GM23248 (cell line): ENCODE measurements at places on chromosomes 3 and 15. TPM values are rescaled to one million over a fixed set of nuclear protein-coding genes. Genes with fewer than 3 reads are reported as not detected.

The TEX9 gene
- polyA plus RNA-seq = 3.5 and 3.6 TPM in 2 replicates

The CLDN1 gene
- 0.19 and 0.28 TPM in 2 replicates for polyA plus RNA-seq

The GPR171 gene
- not detected in 2 replicates for polyA plus RNA-seq

GRCh38 chr15:50163719-50164410, 18.1 kb upstream of the SLC27A2 start:
- no peak overlapping the region for H3K4me3 ChIP-seq
- H3K36me3 ChIP-seq = no peaks in the 10 kb centered on the region
- peaks cover 30% of the 10 kb centered on the region for H3K4me1 ChIP-seq
- H3K27me3 ChIP-seq = no peaks in the 10 kb centered on the region
- peak; percentile 12 for DNase-seq

GRCh38 chr15:94029495-94029894, 201.9 kb upstream of the MCTP2 start:
- DNase-seq = peak; percentile 65
- no peak overlapping the region for H3K4me3 ChIP-seq
- no peaks in the 10 kb centered on the region for H3K27me3 ChIP-seq
- no peaks in the 10 kb centered on the region for H3K36me3 ChIP-seq

DNA sequence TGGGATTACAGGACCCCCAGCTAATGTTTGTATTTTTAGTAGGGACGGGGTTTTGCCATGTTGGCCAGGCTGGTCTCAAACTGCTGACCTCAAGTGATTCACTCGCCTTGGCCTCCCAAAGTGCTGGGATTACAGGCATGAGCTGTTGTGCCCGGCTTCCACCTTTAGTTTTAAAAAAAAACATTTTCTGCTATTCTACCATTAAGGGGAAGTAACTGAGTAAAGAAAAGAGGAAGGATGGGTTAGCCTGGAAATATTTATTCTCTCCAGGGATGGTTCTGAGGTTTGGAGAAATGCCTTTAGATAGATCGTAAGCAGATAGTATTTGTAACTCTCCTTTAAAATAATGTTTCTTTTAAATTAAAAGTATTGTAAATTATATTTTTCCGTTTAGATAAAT, 3.1 kb downstream of the AP4E1 start:
- DNase-seq = peak; percentile 4
- H3K36me3 ChIP-seq = peaks cover 37% of the 10 kb centered on the region
- H3K27me3 ChIP-seq = no peaks in the 10 kb centered on the region
- H3K4me1 ChIP-seq = peaks cover 30% of the 10 kb centered on the region
- peak overlapping the region; percentile 87 for H3K27ac ChIP-seq
- H3K4me3 ChIP-seq = no peak overlapping the region

DNA sequence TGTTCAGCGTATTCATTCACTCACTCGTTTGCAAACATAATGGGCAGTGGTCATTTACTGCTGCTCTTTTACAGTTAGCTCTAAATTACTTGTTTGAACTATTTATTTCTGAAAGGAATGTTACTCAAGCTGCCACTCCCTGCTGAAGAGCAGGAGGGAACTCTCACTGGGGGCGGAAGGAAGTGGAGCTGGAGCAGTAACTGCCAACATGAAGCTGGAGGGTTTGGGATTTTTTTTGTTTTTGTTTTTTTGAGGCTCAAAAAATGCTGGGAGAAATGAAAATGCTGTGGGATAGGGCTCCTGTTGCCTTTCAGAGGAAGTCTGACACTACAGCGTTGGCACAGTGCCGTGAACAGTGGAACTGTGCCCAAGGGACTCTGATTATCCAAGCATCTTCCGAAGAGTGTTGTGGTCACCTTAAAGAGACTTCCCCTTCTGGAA, 44.1 kb downstream of the SENP2 start:
- peaks cover 17% of the 10 kb centered on the region for H3K36me3 ChIP-seq
- peaks cover 16% of the 10 kb centered on the region for H3K4me1 ChIP-seq
- DNase-seq = peak; percentile 54
- H3K4me3 ChIP-seq = 0 out of 2 replicates have a peak overlapping the region, but pooled peaks have one; percentile 4
- peak overlapping the region; percentile 46 for H3K27ac ChIP-seq
- no peaks in the 10 kb centered on the region for H3K27me3 ChIP-seq

DNA sequence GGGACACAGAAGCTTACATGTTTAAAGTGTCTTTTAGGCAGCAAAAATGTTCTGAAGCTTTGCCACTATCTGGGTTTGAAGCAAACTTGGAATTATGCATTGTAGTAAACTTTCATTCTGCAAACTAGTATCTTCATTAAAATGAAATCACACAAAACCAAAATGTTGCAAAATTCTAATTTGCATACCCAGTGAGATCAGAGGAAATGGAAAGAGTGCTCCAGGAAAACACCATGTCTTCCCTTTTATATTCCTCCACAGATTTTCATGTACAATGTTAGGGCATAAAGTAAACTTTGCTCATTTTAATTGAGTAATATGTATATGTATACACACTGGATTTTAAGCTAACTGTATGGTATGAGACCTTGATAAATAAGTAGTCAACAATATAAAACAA, 23.9 kb downstream of the ANO10 start:
- H3K4me3 ChIP-seq = no peak overlapping the region
- H3K4me1 ChIP-seq = no peaks in the 10 kb centered on the region

DNA sequence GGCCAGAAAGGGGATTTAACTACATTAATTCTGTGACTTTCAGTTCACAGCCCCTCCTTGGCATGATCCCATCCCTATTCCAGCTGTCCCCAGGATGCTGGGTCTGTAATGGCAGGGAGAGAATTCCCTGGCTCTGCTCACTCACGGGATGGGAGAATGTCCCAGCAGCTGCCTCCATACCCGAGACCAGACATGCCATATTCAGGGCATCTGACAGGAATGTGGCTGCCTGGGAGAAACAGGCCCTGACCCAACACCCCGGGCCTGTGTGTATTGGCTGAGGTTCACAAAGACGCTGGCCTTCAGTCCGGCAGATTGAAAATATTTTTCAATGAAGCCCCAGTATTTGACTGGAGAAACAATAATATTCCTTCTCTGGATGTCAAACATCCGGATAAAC, 83.6 kb upstream of the SMAD3 start:
- no peaks in the 10 kb centered on the region for H3K4me1 ChIP-seq
- H3K4me3 ChIP-seq = no peak overlapping the region
- no peaks in the 10 kb centered on the region for H3K27me3 ChIP-seq
- H3K27ac ChIP-seq = no peak overlapping the region
- no peak for DNase-seq
